ENCODE measurements at places on chromosomes 3 and 15.

DNA sequence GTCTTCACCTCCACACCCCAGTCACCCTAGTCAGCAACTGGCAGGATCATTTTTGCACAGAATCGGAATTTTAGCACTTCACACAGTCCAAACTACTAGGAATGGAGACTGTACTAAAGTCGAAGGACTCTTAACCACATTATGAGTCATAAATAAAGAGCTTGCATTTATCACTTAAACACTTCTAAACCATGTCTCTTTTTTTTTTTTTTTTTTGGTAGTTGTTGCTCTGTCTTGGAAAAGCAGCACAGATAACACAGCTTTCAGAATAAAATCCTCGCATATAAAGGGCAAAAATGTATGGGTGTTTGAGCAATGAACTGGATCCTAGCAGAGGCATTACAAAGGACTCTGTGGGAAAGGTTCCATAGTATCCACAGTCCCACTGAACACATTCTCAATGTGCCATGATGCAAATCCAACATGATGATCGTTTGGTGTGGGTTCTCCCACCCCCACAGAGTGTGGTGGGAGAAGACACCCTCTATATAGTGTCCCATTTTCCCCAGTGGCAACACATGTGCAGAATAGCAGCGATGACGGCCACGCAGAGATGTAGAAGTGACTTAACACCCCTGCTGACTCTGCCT, 47.1 kb downstream of the FOXP1 start:
- DNase-seq: no peak

- no peak for DNase-seq
Observed at GRCh38 chr3:71055257-71056001, 528.1 kb downstream of the FOXP1 start.

DNA sequence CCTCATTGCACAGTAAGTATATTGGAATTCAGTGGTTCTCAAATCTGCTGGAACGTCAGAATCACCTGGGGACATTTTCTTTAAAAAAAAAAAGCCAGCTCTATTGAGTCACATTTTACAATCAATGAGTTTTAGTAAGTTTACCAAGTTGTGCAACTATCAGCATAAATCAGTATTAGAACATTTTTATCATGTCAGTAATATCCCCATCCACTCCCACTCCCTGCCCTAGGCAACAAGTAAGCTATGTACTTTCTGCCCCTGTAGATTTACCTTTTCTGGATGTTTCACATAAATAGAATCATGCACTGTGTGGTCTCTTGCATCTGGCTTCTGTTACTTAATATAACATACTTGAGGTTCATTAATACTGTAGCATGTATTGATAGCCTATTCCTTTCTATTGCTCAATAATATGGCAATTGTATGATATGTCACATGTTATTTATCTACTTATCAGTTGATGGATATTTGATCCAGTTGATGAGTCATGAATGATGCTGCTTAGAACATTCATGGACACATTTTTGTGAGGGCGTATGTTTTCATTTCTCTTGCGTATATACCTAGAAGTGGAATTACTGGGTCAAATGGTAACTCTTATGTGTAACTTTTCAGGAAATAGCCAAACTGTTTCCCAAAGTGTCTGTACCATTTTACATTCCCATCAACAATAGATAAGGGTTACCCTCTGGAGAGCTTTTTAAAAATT, 180.5 kb downstream of the THSD4 start:
- no peak for DNase-seq

DNA sequence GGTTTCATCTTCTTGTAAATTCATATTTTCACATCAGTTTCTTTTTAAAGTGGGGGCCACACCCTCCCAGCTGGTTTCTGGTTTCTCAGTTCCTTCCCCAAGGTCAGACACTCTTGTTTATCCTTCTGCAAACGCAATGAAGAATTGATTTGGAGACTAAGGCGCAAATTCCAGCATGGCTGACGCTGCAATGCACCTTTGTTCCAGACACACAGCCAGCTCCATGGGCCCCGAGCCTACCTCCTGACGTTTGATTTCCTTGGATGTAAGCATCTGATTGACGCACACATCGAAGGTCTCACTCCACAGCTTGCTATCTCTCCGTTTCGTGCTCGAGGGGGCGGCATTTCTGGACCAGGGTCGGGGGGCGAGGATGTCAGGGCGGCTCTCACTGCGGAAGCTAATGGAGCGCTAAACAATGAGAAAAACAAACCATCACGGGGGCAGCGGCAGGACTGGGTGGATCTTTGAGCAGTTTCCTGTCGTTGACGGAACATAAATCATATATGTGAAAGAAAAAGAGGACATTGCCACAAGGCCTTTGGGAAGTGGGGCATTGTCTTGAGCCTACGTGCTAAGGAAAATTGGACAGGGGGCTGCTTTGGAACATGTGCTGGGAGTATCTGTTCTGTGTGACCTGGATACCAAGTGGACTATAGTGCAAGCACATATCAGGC, 46.9 kb downstream of the ARHGEF3 start:
- no peak for DNase-seq

DNA sequence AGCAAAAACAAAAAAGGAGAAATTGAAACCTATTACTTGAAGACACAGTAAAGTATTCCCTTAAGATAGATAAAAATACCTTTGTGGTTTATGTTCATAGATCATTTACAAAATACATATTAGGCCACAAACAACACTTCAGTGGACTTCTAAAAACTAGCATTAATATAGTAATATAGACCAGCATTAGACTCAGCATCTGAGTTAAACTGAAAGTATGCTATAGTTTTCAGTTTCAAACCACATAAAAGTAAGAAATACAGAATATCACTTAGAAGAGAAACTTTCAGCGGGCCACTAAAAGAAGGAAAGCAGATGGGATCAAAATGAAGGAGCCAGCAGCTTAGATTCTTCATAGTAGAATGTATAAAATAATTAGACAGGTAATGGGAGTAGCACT, 86.6 kb downstream of the MSL2 start:
- DNase-seq: no peak

GRCh38 chr15:93070132-93070531, 18.9 kb downstream of the RGMA start:
- no peak for DNase-seq

DNA sequence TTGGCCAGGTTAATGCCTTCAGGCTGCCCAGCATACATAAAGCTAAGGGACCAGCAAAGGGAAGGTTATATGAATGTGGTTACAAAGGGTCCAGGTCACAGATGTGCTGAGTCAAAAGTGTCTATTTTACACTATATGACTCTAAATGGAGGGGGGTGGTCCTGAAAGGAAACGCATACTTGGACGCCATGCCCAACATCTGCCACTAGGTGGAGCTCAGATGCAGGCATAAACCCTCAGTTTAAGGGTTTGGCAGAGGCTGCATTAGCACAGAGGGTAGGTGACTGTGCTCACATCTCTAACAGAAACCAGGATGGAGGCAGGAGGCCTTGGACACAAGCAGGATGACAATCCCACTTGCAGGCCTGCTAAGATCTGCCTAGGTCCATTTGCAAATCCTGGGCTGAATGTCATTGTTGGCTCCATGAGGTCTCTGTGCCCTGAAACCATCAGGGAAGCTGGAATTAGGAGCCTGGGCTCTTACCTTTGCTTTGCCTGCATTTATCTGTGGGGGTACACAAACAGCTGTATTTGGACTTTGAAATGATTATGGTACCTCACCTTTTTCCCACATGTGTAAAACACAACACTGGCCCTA, 55.8 kb downstream of the ZNF621 start:
- no peak for DNase-seq

DNA sequence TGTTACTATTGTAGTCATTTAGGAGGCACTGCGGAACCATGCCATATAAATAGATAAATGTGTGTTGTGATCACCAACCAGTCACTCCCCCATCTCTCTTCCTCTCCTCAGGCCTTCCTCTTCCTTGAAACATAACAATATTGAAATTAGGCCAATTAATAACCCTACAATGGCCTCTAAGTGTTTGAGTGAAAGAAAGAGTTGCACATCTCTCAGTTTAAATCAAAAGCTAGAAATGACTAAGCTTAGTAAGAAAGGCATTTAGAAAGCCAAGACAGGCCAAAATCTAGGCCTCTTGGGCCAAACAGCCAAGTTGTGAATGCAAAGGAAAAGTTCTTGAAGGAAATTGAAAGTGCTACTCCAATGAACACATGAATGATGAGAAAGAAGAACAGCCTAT, 8.1 kb upstream of the DNASE1L3 start:
- no peak for DNase-seq

DNA sequence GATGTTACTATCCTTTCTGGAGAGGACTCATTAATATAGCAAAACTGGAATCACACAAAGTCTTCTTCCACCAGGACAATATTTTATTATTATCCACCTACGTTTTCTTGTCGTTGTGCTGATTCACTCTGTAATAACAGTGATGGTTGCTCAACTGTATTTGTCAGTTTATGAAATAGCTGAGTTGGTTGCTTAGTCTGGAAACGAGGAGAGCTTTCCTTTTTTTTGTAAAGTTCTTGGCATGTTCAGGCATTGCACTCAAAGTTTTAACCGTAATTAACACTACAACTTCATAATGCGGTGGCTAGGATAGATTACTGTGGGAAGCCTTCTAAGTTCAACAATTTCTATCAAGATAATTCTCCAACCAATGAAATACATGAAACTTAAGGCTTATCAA, 131.2 kb downstream of the RAP2B start:
- DNase-seq: no peak

GRCh38 chr3:45715945-45716344, 26.7 kb downstream of the SACM1L start:
- DNase-seq: no peak

DNA sequence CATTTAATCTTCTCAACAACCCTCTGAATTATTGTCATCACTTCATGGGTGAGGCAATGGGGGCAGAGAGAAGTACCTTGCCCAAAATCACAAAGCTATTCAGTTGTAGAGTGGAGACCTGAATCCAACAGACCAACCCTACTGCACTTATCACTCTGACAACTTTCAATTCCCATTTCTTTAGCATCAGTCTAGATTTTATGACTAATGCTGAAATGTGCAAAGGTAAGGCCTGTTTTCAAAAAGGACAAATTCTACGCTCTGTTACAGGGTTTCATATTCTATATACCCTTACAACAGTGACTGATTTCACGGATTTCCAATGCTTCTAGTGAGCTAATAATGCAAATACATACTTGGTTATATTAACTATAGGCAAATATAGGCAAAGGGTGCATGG, 286.0 kb downstream of the ADAMTS17 start:
- DNase-seq: no peak

GRCh38 chr15:101684384-101684783, 32.2 kb upstream of the TM2D3 start:
- DNase-seq: no peak
